T-helper 9 cell (primary cell): ENCODE measurements at places on chromosomes 5 and 9.

DNA sequence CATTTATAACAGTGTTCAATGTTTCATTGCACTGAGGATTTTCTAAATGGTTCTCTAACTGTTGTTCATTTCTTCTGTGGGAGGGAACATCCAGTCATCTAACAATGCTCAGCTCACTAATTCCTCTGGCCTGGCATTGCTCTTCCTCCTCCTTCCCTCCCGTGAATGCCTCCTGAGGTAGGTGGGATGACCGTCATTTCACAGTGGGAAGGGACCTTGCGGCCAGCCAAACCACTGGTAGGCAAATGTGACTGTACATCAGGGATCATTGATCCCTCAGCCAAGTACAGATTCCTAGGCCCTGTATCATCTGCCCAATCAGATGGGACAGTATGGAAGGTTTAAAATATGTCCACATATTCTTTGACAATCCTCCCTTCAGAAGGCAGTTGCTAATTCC is 23.7 kb upstream of the VDAC1 start:
- no peak for DNase-seq

GRCh38 chr5:78615697-78616096 is 32.9 kb downstream of the LHFPL2 start:
- DNase-seq = no peak

- DNase-seq = no peak
These were observed 58.8 kb downstream of the GNG10 start for GRCh38 chr9:111720174-111720573.

- no peak for DNase-seq
These were observed 182.4 kb downstream of the RASEF start for GRCh38 chr9:82880336-82881050.

GRCh38 chr9:126709241-126709640 is 95.5 kb downstream of the LMX1B start:
- no peak for DNase-seq

GRCh38 chr5:77994943-77995342 is 218.8 kb upstream of the TBCA start:
- no peak for DNase-seq

DNA sequence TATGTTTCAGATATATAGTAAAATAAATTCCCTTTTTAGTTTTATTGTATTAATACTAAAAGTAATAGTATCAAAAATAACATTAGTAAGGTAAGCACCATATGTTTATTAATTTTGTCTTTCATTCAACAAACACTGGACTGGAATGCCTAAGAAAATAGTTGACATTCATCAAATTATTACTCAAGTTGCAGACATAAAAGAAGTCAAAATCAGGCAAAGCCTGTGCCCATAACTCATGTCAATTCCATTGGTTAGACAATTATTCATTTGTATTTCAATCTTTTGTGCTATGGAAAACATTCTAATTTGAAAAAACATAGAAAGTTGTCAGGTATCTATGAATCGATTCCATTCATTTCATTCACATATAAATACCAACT is 158.9 kb downstream of the CEMIP2 start:
- no peak for DNase-seq

DNA sequence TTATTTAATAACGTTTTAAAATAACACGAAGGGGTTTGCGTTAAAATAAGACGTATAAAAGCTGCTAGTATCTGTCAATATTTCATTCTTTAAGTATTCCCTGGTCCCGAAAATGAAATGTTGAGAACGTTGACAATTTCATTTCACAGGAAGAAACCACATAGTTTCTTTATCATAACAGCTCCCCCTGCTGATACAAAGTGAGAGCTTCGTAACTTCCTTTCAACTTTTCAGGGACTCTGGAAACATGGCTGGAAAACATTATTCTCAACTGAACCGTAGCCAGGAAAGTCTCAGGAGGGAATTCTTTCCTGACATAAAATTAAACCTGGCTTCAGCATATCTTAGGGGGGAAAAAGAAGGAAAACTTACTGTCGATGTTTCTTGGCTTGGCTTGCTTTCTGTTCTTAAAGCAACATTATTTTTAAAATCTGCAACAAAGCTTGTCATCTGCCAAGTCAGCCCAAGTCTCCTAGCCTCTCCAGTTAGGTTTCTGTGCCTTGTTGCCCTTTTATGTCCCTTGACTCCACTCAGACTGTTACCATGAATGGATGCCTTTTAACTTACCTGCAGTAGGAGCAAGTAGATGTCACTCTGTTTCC is 122.9 kb upstream of the DAB2 start:
- no peak for DNase-seq

DNA sequence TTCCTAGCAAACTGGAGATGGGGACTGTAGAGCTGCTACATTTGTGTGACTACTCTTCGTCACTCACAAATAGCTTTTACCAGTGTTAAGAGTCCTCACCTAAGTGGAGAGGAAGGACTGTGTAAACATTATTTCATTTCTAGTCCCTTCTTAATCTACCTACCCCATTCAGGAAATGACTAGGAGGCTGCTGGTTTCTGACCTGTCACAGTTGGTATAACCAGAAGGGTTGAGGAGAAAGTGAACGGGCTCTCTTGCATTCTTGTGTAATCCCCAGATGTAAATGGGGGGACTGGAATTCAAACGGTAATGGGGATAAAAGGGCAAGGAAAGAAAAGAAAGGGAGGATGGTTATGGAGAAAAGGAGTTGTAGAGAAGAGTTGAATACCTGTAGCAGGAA is 35.4 kb upstream of the BNIP1 start:
- DNase-seq = no peak

DNA sequence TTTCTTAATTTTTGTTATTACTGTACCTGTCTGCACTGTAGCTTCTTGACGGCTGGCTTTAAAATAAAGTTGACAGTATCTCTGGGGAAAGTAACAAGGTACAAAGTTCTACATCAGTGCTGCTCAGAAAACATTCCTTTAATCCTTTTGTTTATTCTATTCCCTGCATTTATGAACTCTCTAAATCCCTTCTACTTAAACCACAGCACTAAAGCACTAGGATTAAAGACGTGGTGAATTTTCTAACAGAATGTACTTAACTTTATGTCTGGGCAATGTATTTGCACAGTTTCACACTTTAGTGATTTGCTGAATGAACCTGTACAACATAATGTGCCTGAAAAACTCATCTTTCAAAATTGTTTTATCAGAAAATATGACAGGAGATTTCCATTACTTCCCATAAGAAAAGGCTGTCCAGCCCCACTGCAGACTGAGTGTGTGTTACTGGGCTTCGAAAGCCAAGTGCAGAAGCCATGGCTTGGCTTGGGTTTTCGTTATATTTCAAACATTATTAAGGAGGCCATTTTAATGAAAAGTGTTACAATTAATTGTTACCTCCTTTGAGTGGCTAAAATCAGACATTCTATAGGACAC is 43.8 kb downstream of the LHFPL2 start:
- DNase-seq = no peak

DNA sequence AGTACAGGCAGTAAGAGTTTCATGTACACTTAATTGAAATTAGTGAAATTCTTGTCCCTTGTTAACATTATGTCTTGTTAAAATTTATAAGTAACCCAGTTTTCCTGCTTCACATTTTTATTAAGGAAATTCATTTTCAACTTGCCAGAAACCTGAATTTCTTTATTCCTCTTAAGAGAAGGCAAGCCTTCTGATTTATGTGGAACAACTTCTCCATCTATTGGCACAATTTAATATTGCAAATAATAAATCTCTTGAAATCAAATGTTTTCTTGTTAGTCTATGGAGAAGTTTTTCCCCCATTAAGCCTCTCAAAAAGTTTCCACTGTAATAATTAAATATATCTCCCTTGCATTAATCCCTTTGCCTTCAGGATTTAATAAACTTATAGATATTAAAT is 33.8 kb upstream of the ACO1 start:
- no peak for DNase-seq
